ENCODE measurements at places on chromosomes 12 and 14. TPM values are rescaled to one million over a fixed set of nuclear protein-coding genes. Genes with fewer than 3 reads are reported as not detected.
A peak's percentile ranks its signal among the peaks of the same experiment; 100 is the strongest.

Gene CLEC9A
- not detected for polyA plus RNA-seq

Gene NANOG
- 31.1 TPM for polyA plus RNA-seq

DNA sequence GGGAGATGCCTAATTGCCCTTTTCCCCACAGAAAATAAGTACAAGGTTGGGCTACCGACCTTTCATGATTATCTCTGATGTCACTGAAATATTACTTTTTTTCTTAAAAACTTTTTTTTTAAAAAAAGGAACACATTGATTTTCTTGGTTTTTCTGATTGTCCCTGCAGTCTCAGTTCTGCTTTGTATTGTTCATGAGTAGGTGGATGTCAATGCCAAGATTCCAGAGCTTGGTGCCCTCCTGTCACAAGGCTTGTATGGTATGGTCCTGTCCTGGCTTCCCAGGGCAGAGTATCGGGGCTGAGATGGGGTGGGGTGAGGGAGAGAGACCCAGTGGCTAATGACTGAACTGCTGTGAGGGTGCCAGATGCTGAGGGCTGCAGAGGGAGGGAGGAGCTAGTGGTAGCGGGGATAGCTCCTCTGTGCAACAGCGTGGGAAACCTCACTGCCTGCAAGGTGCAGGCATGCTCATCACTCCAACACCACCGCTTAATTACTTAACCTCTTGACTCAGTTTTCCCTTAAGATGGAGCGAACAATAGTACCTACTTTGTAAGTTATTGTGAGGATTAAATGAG, 4.4 kb upstream of the CTDSP2 start:
- H3K4me1 ChIP-seq, result peaks cover 15% of the 10 kb centered on the region
- no peaks in the 10 kb centered on the region for H3K36me3 ChIP-seq
- no peak overlapping the region for H3K27ac ChIP-seq
- no peak for DNase-seq
- H3K4me3 ChIP-seq, result no peak overlapping the region
- H3K27me3 ChIP-seq, result peaks cover 2% of the 10 kb centered on the region

DNA sequence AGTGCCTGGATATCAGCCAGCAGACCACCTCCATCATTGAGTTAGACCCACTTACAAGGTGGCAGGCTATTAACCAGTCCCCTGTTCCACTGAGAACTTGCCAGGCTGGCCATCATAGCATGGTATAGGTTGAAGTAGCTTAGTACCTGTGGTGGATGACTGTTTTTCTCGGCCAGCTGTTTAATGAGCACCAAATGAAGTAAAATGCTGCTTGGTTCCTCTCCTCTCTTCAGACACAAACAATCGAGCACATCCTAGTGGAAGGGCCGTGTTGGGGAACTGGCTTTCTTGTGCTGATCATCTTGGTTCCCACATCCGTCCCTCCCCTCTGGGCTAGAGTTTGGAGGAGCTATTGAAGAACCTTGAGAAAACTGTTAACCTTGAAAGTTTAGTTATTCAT, 486.2 kb downstream of the RAD51B start:
- H3K27me3 ChIP-seq, result no peaks in the 10 kb centered on the region
- no peak overlapping the region for H3K27ac ChIP-seq

GRCh38 chr12:76544601-76545261, 14.8 kb downstream of the OSBPL8 start:
- H3K27ac ChIP-seq, result no peak overlapping the region
- DNase-seq, result no peak
- H3K36me3 ChIP-seq, result no peaks in the 10 kb centered on the region
- H3K4me1 ChIP-seq, result peaks cover 3% of the 10 kb centered on the region
- no peak overlapping the region for H3K4me3 ChIP-seq

Gene PLEKHH1
- polyA plus RNA-seq, result 28.3 TPM

- DNase-seq, result no peak
- H3K36me3 ChIP-seq, result no peaks in the 10 kb centered on the region
- H3K27ac ChIP-seq, result no peak overlapping the region
These were observed 34.5 kb upstream of the ATP23 start for GRCh38 chr12:57906821-57907220.

Gene FIGNL2
- 7.1 TPM for polyA plus RNA-seq

DNA sequence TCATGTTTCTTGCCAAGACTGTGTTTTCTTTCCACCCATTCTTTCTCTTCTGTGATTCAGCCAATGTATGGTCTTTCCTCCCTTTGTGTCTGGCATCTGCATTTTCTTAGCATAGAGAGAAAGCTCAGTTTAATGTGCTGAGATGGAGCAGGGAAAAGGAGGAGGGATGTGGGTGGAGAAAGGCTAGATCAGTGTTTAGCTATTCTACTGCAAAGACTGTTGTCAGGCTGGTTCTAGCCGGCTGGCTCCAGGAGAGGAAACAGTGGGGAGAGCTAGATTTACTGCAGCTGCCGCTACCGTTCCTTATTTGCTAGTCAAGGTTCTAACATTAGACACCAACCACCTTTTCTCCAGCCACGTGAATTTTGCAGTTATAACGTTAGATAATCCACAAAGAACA, 5.2 kb upstream of the RIMKLB start:
- peak; percentile 46 for DNase-seq
- H3K27me3 ChIP-seq, result no peaks in the 10 kb centered on the region

DNA sequence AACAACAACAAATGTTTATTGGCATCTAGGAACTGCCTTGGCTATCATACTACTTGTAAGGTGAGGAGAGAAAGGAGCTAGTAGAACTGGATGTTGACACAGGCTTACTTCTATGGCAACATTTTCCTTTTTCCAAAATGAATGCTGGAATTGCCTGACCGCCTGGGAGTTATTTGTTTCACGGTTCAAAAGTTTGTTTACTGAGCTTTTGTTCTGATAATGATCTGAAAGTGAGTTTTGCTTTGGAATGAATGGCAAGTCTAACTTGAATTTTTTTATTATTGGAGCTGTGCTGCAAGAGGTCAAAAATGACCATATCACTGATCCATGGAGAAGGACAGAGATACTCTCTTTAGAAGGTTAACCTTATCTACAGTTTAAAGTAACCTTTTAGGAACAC, 183.5 kb upstream of the CAND1 start:
- H3K36me3 ChIP-seq, result no peaks in the 10 kb centered on the region
- DNase-seq, result no peak
- no peak overlapping the region for H3K4me3 ChIP-seq
- H3K27me3 ChIP-seq, result no peaks in the 10 kb centered on the region
- no peak overlapping the region for H3K27ac ChIP-seq
- no peaks in the 10 kb centered on the region for H3K4me1 ChIP-seq

DNA sequence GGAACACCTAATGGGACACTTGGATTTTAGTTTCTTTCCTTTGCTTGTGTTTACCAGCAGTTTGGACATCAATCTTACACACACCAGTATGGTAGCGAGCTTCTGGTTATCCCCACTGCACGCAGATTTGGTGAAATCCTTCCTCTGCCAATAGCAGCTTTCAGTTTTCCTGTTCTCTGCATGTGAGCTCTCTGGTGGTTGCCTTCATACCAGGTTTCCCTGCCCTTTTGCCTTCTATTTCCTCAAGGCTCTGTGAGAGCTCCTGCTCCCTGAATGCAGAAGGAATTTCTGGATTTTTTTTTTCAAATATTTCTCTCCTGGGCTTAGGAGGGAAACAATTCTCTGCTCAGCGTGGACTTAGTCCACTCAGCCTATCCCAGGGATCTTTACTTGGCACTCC, 93.0 kb upstream of the CCDC91 start:
- H3K4me1 ChIP-seq, result no peaks in the 10 kb centered on the region
- no peak overlapping the region for H3K4me3 ChIP-seq
- no peak overlapping the region for H3K27ac ChIP-seq

GRCh38 chr12:20415028-20415427, 46.7 kb downstream of the PDE3A start:
- H3K4me3 ChIP-seq, result no peak overlapping the region
- no peak for DNase-seq
- no peak overlapping the region for H3K27ac ChIP-seq
- H3K4me1 ChIP-seq, result 0 out of 2 replicates have a peak, but pooled peaks cover 5% of the 10 kb centered on the region
- H3K27me3 ChIP-seq, result no peaks in the 10 kb centered on the region

- no peaks in the 10 kb centered on the region for H3K27me3 ChIP-seq
- H3K36me3 ChIP-seq, result peaks cover 12% of the 10 kb centered on the region
- no peak overlapping the region for H3K4me3 ChIP-seq
- peaks cover 28% of the 10 kb centered on the region for H3K4me1 ChIP-seq
- H3K27ac ChIP-seq, result no peak overlapping the region
These were observed 9.9 kb downstream of the FGD6 start for GRCh38 chr12:95207407-95207806.

GRCh38 chr12:102806110-102806509, 110.9 kb downstream of the PAH start:
- DNase-seq, result no peak
- H3K4me3 ChIP-seq, result no peak overlapping the region
- H3K27me3 ChIP-seq, result no peaks in the 10 kb centered on the region
- H3K27ac ChIP-seq, result no peak overlapping the region

- no peak for DNase-seq
- no peak overlapping the region for H3K4me3 ChIP-seq
- H3K36me3 ChIP-seq, result no peaks in the 10 kb centered on the region
- no peak overlapping the region for H3K27ac ChIP-seq
- no peaks in the 10 kb centered on the region for H3K4me1 ChIP-seq
These were observed 117.7 kb upstream of the GARIN2 start for GRCh38 chr14:67071506-67071905.

Gene KCNC2
- polyA plus RNA-seq, result 0.06 TPM

GRCh38 chr12:8096281-8096915, 14.3 kb downstream of the NECAP1 start:
- H3K27me3 ChIP-seq, result no peaks in the 10 kb centered on the region
- DNase-seq, result no peak
- peaks cover 31% of the 10 kb centered on the region for H3K36me3 ChIP-seq
- H3K4me1 ChIP-seq, result no peaks in the 10 kb centered on the region

Gene INSM2
- not detected for polyA plus RNA-seq

Gene AJUBA
- 33.1 TPM for polyA plus RNA-seq

DNA sequence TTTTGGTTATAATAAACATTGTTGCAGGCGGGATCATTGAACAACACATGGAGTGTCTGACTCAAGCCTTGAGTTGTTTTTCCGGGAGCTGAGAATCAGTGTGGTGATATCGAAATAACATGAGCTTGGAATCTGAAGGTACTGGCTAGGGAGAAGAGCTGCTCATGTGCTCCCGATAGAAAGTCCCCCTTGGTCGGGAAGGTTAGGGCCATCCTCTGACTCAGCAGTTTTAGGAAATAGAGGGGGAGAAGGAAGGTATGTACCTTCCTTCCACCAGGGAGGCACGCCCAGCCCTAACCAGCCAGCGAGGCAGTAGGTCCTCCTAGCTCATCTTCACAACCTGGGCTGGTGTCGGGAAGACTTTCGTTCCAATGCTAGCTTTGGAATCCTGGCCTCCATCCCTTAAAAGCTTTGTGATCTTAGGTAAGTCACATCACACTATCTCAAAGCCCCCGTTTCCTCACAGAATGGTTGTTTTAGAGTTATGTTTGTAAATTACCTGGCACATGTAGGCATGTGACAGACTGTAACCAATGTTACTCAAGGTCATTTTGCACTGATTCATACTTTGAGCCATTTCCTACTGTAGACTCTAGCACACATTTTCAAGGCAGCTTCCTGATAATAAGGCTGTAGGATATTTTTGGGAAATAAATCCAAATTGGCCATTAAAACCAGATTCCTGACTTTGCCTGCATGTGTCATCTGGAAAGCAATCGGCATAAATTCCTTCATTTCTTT, 1.9 kb upstream of the RAB35 start:
- no peak for DNase-seq
- H3K36me3 ChIP-seq, result no peaks in the 10 kb centered on the region
- H3K27me3 ChIP-seq, result no peaks in the 10 kb centered on the region
- peak overlapping the region; percentile 92 for H3K4me3 ChIP-seq
- peaks cover 6% of the 10 kb centered on the region for H3K4me1 ChIP-seq
- no peak overlapping the region for H3K27ac ChIP-seq

GRCh38 chr14:40682131-40682913, 924.4 kb upstream of the LRFN5 start:
- no peak overlapping the region for H3K4me3 ChIP-seq
- no peaks in the 10 kb centered on the region for H3K27me3 ChIP-seq

Gene PIWIL1
- polyA plus RNA-seq, result 0.02 TPM

GRCh38 chr14:102279688-102280348, 25.1 kb downstream of the MOK start:
- no peaks in the 10 kb centered on the region for H3K36me3 ChIP-seq
- no peak overlapping the region for H3K27ac ChIP-seq
- no peaks in the 10 kb centered on the region for H3K27me3 ChIP-seq
- no peak for DNase-seq
- H3K4me1 ChIP-seq, result no peaks in the 10 kb centered on the region

DNA sequence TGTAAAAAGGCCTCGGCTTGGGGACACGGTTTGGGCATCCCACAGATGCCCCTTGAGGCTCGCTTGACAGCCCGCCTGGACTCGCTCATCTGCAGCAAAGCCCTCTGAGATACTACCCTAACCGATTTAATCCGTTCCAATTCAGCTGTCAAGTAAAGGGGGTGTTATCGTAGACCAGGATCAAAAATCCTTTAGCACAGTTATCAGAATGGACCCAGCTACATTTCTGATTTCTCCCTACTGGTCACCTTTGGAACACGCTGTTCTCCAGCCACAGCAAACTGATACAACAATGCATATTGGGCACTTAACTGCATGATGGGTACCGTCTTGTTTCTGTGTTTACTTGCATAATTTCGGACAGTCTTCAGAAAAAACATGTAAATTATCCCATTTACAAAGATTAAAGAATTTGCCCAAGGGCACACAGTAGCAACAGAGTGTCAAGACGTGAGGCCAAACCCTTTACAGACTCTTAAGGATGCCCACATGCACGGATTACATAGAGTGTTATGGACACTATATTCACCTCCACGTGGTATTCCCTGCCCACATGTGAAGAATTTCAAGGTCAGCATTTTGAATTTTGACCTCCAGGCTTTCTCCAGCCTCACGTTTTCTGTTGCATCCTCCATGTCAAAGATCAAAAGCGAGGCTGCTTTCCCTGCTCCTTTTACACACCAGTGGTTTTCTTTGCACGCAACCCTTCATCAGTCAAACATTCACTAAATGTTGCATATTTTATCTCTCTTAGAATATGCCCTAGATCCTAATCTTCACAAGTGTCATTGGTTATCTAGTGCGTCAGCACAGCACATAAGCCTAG, 3.2 kb upstream of the DUSP6 start:
- peaks cover 5% of the 10 kb centered on the region for H3K36me3 ChIP-seq
- peaks cover 39% of the 10 kb centered on the region for H3K27me3 ChIP-seq
- H3K4me1 ChIP-seq, result peaks cover 26% of the 10 kb centered on the region
- H3K27ac ChIP-seq, result no peak overlapping the region

Gene ADAM20
- polyA plus RNA-seq, result 0.11 TPM

DNA sequence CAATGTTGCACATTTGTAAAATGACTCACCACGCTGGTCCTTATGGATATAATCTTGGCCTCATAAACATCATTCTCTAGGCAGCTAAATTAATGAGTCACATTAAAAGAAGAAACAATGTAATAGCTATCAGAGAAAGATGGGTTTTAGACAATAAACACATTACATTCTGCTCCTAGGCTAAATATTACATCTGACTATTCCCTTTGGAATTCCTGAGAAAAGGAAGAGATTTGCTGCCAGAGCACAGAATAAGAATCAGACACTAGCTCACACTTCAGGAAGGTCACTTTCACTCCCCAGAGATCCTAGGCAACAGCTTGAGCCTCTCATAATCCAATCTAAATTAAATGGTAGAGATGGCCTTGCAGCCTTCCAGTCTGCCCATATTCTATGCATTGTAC, 218.2 kb downstream of the PTPRO start:
- H3K4me1 ChIP-seq, result no peaks in the 10 kb centered on the region
- H3K27ac ChIP-seq, result no peak overlapping the region
- H3K27me3 ChIP-seq, result no peaks in the 10 kb centered on the region
- H3K36me3 ChIP-seq, result no peaks in the 10 kb centered on the region
- DNase-seq, result no peak

Measured in H1 (cell line).